ENCODE measurements at places on chromosomes 6 and 20. TPM values are rescaled to one million over a fixed set of nuclear protein-coding genes. Genes with fewer than 3 reads are reported as not detected.

DNA sequence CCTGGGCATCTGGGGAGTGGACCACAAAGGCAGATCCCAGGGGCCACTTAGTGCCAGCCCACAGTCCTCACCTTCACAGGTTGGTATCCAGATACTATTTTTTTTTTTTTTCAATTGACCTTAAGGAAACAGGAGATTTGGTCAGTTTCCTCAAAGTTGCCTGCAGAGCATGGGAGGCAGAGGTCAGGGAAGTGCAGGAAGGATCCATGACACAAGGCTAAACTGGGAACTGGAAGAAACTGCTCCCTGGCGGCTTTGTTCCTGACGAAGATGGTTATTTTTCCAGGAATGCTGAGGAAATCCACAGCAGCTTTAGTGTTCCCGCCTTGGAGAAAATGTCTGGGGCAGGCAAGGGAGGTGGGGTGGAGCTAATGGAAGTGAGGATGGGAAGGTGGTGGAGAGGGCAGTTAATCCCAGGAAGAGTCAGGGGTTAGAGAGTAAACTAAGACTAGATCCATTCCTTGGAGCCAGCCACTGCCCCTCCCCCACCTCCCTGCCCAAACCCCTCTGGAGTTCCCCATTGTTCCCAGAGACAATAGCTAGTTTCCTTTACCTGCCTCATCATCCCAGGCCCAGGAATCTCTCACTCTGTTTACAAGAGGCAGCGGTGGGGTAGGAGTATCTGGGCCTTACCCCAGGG lies 14.3 kb upstream of the MYMX start:
- H3K36me3 ChIP-seq: no peaks in the 10 kb centered on the region
- peaks cover 8% of the 10 kb centered on the region for H3K4me1 ChIP-seq
- H3K4me3 ChIP-seq: no peak overlapping the region
- H3K27ac ChIP-seq: no peak overlapping the region

- H3K27me3 ChIP-seq: peaks cover 3% of the 10 kb centered on the region
- DNase-seq: no peak
- H3K4me1 ChIP-seq: no peaks in the 10 kb centered on the region
- no peak overlapping the region for H3K4me3 ChIP-seq
- no peak overlapping the region for H3K27ac ChIP-seq
These were observed 87.7 kb downstream of the THEMIS start for GRCh38 chr6:127812985-127813698.

- no peaks in the 10 kb centered on the region for H3K4me1 ChIP-seq
- no peaks in the 10 kb centered on the region for H3K36me3 ChIP-seq
- H3K4me3 ChIP-seq: no peak overlapping the region
- H3K27ac ChIP-seq: no peak overlapping the region
- H3K27me3 ChIP-seq: no peaks in the 10 kb centered on the region
These were observed 106.7 kb upstream of the NHSL1 start for GRCh38 chr6:138605958-138606357.

DNA sequence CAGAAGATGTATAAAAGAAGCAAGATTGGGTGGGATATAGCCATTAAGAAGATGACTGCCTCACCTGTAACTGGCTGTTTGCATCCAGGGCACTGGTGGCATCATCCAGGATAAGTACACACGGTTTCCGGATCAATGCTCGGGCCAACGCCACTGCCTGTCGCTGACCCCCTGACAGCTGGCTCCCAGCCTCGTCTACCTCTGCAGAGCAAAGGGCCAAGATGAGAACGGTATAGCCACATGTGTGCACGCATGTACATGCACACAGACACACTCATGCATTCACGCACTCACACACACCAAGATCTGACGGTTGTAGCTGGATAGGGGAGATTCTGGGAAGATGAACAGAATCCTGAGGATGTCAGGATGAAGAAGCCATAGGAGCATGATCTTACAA lies 3.2 kb upstream of the PSMB8 start:
- DNase-seq: no peak
- no peak overlapping the region for H3K4me3 ChIP-seq
- no peak overlapping the region for H3K27ac ChIP-seq
- peaks cover 28% of the 10 kb centered on the region for H3K4me1 ChIP-seq
- peaks cover 26% of the 10 kb centered on the region for H3K36me3 ChIP-seq

GRCh38 chr6:18078866-18079265 lies 43.6 kb downstream of the NHLRC1 start:
- H3K27me3 ChIP-seq: no peaks in the 10 kb centered on the region
- H3K27ac ChIP-seq: no peak overlapping the region
- no peaks in the 10 kb centered on the region for H3K36me3 ChIP-seq
- H3K4me3 ChIP-seq: no peak overlapping the region
- DNase-seq: no peak

Gene MOG
- total RNA-seq: not detected

DNA sequence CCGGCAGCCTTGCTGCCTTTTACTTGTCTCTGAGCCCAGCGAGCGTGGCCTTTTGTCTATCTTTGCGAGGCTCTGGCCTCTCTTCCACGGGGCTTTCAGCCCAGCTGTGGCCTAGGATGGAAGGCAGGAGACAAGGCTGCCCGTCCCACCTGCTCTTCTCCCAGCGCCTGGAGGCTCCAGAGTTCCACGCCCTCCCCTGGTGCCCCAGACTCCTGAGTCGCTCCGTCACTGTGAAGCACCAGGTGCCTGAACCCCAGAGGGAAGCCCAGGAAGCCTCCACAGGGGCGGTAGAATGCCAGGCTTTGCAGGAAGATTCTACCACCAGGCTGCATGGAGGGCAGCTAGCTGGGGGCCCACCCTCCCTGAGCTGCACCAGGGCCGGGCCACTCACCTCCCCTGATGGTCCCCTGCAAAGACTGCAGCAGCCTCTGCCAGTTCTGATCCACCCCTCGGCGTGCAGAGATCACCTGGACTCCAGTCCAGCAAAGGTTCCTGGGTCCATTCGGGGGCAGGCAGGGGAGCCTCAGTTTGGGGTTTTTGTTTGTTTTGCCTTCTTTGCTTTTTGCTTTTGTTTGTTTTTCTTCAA lies 384.6 kb downstream of the CDH4 start:
- H3K27me3 ChIP-seq: no peaks in the 10 kb centered on the region
- H3K27ac ChIP-seq: no peak overlapping the region
- H3K4me1 ChIP-seq: no peaks in the 10 kb centered on the region
- no peak overlapping the region for H3K4me3 ChIP-seq
- no peak for DNase-seq
- no peaks in the 10 kb centered on the region for H3K36me3 ChIP-seq

- H3K27ac ChIP-seq: no peak overlapping the region
- H3K36me3 ChIP-seq: no peaks in the 10 kb centered on the region
- no peaks in the 10 kb centered on the region for H3K4me1 ChIP-seq
- no peaks in the 10 kb centered on the region for H3K27me3 ChIP-seq
- H3K4me3 ChIP-seq: no peak overlapping the region
These were observed 168.8 kb upstream of the RNF217 start for GRCh38 chr6:124793398-124793797.

GRCh38 chr6:42251911-42252637 lies 34.4 kb upstream of the MRPS10 start:
- no peaks in the 10 kb centered on the region for H3K27me3 ChIP-seq
- peaks cover 7% of the 10 kb centered on the region for H3K4me1 ChIP-seq
- no peaks in the 10 kb centered on the region for H3K36me3 ChIP-seq
- no peak overlapping the region for H3K27ac ChIP-seq
- no peak overlapping the region for H3K4me3 ChIP-seq

DNA sequence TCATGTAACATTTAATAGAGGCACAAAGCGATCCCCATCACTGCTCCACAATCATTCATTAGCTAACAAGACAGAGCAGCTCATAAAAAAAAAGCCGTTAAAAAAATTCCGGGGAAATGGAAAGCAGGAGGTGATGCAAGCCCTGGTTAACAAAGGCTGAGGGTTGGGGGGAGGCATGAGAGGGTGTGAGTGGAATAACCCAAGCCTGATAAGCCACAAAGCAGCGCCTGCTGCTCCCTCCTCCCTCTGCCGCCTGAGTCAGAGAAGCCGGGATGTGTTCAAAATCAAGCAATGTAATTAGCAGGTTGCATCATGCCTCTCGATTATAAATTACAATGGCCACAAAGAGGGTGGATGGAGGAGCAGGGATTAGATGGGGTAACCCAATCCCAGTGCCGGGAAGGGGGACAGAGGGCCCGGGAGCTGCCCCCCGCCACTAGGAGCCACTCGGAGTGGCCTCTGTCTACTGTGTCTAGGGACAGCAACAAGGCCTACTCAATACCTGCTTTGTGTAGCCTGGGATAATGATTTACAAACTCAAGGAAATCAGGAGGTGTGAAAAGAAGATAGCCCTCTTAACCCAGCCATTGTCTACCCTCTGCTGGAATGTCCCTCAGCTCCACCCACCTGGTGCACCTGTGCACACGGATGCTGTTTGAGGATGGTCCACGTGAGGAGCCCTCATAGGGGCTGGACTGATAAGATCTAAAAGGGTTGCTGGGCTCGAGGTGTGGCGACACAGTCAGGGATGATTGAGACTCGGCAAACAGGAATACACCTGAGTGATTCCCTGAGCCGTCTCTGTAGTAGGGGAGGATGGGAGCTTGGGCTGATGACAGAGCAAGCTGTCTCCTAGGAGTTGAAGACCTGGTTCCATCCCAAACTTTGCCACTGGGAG lies 156.9 kb downstream of the VEGFA start:
- no peaks in the 10 kb centered on the region for H3K4me1 ChIP-seq
- no peak for DNase-seq
- H3K27ac ChIP-seq: no peak overlapping the region
- H3K27me3 ChIP-seq: no peaks in the 10 kb centered on the region
- no peak overlapping the region for H3K4me3 ChIP-seq

DNA sequence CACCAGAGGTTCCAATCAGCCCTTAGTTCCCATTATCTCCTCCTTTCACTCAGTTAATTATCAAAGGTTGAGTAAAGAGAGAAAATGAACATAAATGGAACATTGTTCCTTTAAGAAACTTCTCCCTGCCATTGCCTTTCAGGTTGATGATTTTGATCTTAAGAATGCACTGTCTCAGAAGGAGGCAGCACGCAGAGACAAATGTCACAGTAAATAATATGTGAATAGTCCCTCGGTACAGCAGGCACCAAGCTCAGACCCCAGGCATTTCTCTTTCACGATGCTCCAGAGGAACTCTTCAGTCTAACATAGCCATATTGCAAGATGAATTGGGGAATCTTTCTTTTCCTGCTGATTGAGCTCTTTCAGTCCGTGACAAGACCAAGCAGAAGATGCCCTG lies 435.3 kb upstream of the SPTLC3 start:
- H3K27ac ChIP-seq: no peak overlapping the region
- H3K4me3 ChIP-seq: no peak overlapping the region
- no peak for DNase-seq
- no peaks in the 10 kb centered on the region for H3K27me3 ChIP-seq
- H3K36me3 ChIP-seq: no peaks in the 10 kb centered on the region

- DNase-seq: no peak
- H3K36me3 ChIP-seq: no peaks in the 10 kb centered on the region
- H3K27ac ChIP-seq: no peak overlapping the region
- no peak overlapping the region for H3K4me3 ChIP-seq
- no peaks in the 10 kb centered on the region for H3K4me1 ChIP-seq
These were observed 98.7 kb downstream of the ZDHHC14 start for GRCh38 chr6:157479464-157480303.

Gene MAS1
- total RNA-seq: 0.14 TPM

DNA sequence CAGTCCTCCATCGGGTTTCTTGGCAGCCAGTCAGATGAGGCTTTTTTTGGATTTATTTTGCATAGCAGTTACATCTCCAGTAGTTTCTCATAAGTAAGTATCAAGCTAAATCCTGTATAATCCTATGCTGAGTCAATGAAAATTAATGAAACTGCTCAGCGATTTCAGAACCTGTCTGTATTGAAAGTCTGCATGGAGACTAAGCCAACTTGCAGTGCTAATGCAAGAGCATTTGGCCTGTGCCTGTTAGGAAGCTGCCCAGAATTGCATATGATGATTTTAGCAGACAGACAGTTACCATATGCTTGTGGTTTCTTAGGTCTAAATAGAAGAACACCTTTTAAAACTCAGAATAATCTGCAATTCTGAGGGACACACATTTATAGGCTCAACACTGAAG lies 25.2 kb upstream of the LRRN4 start:
- no peaks in the 10 kb centered on the region for H3K4me1 ChIP-seq
- H3K27me3 ChIP-seq: no peaks in the 10 kb centered on the region
- H3K27ac ChIP-seq: no peak overlapping the region
- H3K36me3 ChIP-seq: no peaks in the 10 kb centered on the region
- no peak for DNase-seq

Gene PIGT
- 169 TPM for total RNA-seq

Gene MATN4
- total RNA-seq: not detected

Gene STXBP5
- total RNA-seq: 22.2 TPM

DNA sequence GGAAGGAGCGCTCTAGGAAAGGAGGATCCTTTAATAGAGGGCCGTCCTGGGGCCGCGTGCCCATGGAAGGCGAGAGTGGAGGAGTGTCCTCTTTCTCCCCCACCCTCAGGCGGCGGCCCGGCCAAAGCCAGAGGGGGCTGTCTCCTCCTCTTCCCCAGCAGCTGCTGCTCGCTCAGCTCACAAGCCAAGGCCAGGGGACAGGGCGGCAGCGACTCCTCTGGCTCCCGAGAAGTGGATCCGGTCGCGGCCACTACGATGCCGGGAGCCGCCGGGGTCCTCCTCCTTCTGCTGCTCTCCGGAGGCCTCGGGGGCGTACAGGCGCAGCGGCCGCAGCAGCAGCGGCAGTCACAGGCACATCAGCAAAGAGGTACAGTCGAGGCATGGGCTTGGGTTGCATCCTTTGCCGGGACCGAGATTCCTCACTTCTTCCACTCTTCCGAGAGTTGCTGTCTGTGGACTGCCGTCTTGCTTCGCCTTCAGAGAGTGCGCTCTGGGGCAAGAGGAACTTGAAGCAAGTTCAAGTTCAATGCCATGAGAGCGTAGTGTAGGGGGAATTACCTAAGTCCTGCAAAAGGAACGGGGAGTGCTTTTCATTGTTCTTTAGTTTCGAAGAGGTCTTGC lies at the start of gene LAMA2:
TSS of gene LAMA2 (plus strand) at position 148 of the 621 bp plus-strand sequence. CDS start at position 256, 108 bp downstream.
- peak; percentile 14 for DNase-seq
- H3K27ac ChIP-seq: peak within 1 kb of the TSS; percentile 72
- H3K36me3 ChIP-seq: no peaks in the 10 kb centered on the region
- H3K4me3 ChIP-seq: peak within 1 kb of the TSS; percentile 69
- peaks cover 9% of the 10 kb centered on the region for H3K4me1 ChIP-seq

- H3K27ac ChIP-seq: no peak overlapping the region
- no peak for DNase-seq
- no peaks in the 10 kb centered on the region for H3K27me3 ChIP-seq
- no peaks in the 10 kb centered on the region for H3K36me3 ChIP-seq
These were observed 12.2 kb upstream of the ANKEF1 start for GRCh38 chr20:10022625-10023024.
